ENCODE measurements at places on chromosomes 2 and 18.

DNA sequence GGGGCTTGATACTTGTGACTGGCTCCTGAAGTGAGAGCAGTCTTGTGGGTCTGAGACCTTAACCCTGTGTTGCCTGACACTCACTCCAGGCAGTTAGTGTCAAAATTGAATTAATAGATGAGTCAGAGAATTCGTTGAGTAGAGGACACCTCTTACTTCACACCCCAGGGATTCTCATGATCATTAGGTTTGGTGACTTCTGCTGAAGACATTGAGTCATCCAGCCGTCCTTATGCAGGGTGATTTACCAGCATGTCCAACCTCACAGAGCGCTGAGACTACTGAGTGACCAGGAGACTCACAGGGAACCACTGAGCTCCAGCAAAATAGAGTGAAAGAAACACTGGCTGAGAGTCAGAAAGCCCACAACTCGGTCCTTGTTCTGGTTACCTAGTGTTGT is 36.0 kb upstream of the EVA1A start:
- no peak for DNase-seq

DNA sequence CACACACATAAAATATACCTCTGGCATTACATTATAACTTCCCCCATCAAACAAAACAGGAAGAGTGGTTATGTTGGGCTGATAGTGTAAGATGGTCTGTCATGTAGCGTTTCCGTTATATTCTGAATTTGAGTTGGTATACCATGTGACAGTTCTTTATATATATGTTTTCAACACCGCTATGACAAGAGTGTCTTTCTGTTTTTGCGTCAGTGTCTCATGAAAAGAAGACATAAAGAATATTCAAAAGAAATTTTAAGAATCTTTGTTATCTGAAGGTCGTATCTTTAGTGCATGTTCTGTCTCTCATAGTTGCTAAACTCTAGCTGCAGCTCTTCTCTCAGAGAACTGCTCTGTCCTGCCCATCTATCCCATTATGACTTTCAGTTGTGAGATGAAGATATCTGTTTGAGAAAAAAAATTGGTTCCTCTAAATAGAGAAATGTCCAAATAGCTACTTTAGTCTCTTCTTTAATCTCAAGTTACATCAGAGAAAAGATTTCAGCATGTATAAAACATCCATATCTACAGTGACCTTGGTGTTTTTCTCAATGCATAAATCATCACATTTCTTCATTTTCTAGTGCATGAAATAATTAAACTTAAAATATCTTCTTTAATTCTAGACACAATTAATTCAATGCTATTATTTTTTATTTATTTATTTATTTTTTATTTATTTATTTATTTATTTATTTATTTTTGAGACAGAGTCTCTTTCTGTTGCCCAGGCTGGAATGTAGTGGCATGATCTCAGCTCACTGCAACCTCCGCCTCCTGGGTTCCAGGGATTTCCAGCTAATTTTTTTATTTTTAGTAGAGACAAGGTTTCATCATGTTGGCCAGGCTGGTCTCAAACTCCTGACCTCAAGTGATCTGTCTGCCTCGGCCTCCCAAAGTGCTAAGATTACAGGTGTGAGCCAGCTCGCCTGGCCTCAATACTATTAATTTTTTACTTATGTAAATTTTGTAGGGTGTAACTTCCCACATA is 24.3 kb upstream of the PSME4 start:
- no peak for DNase-seq

DNA sequence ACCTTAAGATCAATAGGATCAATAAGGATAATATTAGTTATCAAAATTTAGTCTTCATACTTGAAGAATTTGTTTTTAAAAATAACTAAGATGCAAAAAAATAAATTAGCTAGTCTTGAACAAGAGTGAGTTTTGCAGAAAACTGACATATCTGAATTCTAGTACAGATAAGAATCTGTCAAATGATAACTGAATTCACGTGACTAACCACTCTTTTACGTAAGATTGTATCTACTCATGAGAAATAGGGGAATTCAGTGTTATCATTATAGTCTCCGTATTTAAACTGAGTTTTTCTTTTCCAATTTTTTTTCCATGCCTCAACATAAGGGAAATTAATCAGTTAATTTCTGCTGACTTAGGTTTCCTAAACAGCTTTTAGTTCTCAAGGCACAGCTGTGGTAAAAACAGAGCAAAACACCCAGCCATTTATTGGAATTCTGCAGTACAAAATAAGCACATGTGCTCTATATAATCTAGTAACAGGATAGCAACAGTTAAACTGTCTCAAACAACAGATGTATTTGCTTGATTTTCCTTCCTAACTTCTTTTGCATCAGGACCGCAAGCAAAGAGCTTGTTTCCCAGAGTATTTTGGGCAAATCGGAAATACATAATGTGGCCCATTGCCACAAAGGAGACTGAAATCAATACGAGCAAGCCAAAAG is 19.1 kb downstream of the SLC40A1 start:
- no peak for DNase-seq

DNA sequence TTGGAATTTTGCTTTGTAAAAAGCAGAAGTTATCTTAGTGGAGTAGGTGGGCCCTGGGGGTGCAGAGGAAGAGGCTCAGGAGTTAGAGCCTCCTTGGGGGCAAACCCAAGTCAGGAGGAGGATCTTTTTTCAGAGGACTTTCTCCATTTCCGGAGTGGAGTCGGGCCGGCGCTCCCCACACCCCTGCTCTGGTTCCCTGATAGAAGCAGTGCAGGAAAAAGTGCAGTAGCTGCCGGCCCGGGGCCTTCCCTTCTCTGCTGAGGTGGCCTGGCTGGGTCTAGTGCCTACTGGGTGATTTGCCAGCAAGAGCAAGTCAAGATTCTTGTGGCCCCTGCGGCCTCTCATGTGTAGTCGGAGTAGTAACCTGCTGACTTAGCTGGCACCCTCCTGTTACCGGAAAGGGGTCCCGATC is 124.2 kb upstream of the HS6ST1 start:
- DNase-seq: peak; percentile 23

GRCh38 chr18:49618742-49619681 is 57.2 kb downstream of the LIPG start:
- no peak for DNase-seq

GRCh38 chr2:130870161-130870485 is 33.4 kb downstream of the ARHGEF4 start:
- no peak for DNase-seq

DNA sequence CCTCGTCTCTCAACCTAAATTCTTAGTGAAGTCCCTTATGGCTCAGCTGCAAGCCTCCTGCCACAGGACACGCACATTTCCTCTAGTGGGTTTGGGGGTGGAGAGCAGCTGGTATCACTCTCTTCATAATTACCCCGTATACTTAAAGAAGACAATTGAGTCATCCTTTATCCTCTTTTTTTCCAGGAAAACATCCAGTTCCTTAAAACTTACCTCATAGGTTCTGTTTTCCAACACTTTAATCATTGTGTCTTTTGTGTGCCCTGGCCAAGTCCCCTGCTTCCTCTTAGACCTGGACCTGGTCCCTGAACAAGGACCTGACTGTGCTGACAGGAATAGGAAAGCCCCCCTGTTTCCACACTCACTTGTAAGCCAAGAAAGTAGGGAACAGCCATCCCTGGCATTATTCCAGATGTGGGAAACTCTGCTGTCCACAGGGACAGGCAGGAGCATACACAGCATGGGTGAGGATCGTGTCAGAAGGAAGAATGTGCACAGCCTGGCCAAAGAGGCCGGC is 42.3 kb upstream of the MYO1B start:
- DNase-seq: no peak

DNA sequence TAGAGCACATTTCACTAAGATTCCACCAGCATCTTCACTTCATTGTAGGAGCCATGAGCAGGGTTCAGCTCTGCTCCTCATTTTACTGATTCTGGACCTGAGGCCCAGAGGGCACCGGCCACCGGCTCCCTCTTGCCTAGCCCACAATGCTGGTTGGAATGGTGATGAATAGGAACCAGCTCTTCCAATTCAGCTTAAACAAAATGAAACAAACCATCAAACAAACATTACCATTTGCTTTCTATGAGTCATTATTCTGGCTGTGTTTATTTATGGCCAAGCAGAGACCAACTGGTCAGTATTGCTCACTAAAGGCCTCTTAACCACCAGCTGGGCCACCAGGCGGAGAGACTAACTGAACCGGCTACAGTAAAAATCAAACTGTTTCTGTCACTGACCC is 176.7 kb downstream of the MTX2 start:
- no peak for DNase-seq

- peak; percentile 41 for DNase-seq
These were observed 12.4 kb upstream of the TAF1B start for GRCh38 chr2:9830685-9831410.

- DNase-seq: no peak
These were observed 78.3 kb downstream of the TGIF1 start for GRCh38 chr18:3528231-3528630.

DNA sequence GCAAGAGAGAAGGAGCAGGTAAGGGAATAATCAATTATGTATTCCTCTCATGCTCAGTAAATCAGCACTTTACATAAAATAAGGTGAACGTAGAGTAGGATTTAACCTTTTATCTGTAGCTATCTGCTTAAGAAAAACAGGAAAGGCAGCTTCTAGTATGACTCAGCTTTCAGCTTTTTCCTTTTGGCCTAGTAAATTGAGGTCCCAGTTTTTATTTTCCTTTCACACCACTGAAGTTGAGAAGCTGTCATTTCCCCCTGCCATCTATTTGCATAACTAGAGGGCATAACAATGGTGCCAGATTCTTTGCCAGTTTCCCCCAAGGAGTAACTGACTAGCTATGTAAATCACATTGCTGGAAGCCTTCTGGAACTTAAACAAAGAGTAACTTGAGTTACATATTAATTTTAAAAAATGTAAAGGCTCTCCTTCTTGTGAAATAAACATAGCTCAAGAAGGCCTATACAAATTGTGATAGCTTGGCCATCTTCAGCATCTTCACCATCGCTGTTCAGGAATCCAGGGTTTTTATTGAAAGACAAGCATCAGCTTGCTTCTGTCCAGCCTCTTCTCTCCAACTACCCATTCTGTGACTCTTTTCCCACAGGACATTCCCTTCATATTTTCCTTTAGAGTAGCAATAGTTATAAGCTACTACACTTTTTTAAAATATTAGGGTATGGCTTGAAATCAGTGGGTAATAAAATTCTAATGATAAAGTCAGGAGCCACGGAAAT is 97.0 kb downstream of the KYNU start:
- peak; percentile 42 for DNase-seq

GRCh38 chr2:37477921-37478320 is 133.5 kb downstream of the QPCT start:
- no peak for DNase-seq

DNA sequence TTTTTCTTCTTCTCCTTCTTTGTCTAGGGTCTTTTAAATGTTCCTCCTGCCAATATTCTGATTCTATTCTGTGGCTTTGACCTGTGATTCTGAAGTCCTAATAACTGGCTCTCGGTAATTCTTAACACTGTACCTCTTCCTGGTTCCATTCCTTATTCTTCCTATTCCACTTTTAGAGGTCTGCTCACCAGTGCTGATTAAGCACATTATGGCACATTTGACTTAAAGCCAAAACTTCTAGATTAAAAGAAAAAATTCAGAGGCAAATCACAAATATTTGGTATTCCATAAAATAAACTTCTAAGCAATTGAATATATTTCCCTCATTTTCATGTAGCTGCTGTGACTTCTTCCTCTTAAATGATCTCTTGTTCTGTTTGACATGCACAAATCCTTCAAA is 47.5 kb downstream of the NXPH2 start:
- DNase-seq: no peak

- DNase-seq: no peak
These were observed 74.3 kb upstream of the MMADHC start for GRCh38 chr2:149661844-149662243.

DNA sequence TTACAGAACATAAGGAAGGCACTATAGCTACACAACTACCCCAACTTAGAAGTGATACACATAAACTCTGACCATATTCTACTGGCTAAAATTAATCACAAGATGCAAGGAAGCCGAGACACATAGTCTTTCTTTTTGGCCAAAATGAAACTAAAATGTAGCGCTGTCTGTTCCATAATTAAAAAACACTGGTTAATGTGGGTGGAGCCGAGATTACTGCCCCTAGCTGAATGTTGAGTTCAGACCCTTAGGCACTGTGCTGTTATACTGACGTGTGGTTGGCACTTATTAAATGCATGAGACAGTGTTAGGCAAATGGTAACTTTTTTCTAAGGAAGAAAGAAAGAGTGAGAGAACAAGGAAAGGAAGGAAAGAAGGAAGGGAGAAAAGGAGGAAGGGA is 254.6 kb upstream of the RND3 start:
- no peak for DNase-seq

GRCh38 chr2:219739066-219739465 is 111.6 kb downstream of the SLC4A3 start:
- DNase-seq: no peak

DNA sequence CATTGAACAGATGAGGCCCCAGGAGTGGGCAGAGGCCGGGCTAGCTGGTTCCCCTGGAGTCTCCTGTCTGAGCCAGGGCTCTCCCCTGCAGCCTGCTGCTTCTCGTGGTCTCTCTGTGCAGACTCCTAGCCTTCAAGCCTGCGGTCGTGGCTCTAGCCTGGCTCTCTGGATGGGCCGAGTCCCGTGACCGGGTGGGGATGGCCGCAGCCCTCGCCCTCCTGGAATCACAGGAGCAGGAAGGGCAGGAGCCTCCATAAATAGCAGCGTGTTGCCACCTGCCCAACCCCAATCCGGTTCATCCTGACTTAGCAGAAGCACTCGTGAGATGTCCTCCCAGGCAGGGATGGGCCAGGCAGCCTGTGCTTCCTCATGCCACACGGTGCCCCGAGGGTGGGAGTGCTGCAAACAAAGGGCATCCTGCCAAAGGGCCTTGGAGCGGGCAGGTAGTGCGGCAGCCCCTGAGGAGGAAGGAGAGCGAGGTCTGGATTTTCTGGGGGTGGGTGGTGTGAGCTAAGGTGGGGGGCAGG is 43.9 kb downstream of the FOSL2 start:
- no peak for DNase-seq

DNA sequence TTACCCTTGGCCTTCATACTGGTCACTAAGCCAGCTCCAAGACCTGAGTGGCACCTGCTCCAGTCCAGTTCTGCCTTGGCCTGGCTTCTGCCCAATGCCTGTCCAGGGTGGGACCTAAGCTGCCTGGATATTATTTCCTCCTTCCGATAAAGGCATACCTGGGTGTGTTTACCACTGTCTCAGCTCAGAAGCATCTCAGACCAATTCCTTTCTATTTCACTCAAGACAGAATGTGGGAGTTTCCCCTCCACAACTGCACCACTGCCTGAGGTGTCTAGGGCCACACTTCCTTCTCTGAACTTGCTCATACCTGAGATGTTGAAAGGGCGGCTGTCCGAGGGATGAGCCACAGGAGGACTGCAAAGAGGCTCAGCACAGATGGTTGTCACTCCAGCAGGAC is 18.4 kb upstream of the CAB39 start:
- DNase-seq: no peak
